ENCODE measurements at places on chromosomes 7 and 10.
A peak's percentile ranks its signal among the peaks of the same experiment; 100 is the strongest.

- no peak for DNase-seq
These were observed 58.1 kb downstream of the POLL start for GRCh38 chr10:101529725-101530553.

- DNase-seq = no peak
These were observed 11.1 kb downstream of the TRPV6 start for GRCh38 chr7:142874409-142874808.

DNA sequence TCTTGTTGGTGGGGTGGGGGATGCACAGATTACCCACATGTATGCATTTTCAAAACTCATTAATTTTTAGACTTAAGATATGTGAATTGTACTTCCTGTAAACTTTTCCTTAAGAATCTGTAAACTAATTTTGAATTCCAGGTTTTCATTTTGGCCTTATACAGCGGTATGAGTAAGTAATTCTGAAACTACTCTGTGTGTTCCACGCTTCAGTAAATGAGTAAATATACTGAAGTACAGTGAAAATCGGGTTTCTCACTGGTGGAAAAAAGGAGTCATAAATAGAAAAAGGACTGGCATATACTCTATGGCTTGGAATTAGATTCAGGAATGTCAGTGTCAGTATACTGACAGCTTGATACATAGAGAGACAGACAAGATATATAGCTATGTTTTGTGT is 72.8 kb downstream of the CTTNBP2 start:
- DNase-seq = no peak

GRCh38 chr10:89215511-89215910 is 8.4 kb upstream of the CH25H start:
- DNase-seq = peak; percentile 26

GRCh38 chr10:117668327-117669008 is 125.9 kb downstream of the EMX2 start:
- no peak for DNase-seq

- no peak for DNase-seq
These were observed 29.6 kb downstream of the COL13A1 start for GRCh38 chr10:69831231-69831855.

GRCh38 chr10:131519723-131520605 is 208.4 kb upstream of the TCERG1L start:
- no peak for DNase-seq

DNA sequence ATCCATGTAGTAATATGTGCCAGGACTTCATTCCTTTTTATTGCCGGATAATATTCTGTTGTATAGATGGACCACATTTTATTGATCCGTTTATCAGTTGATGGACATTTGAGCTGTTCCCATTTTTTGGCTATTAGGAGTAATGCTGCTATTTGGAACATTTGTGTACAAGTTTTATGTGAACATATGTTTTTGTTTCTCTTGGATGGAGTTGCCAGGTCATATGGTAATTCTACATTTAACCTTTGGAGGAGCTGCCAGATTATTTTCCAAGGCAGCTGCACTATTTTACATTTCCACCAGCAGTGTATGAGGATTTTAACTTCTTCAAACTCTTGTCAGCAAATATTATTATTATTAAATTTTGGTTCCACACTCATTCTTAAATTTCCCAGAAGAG is 59.2 kb downstream of the C10orf90 start:
- DNase-seq = no peak

DNA sequence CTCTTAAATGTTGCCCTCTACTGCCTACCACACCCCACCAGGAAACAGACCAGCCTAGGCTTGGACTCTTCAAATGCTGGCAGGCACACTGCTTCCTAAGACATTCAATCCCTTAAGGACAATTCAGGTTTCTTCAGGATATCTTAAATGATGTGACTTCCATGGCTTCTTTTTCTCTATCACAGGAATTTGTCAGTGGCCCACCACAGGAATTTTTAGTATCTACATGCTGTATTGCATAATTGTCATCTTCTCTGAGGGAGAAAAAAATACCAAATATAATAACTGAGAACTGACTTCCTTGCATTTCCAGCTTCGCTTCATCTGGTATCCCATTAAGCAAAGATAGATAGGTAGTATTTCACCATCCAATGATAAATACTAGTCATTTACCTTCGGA is 129.3 kb downstream of the WNT2 start:
- DNase-seq = peak; percentile 22

DNA sequence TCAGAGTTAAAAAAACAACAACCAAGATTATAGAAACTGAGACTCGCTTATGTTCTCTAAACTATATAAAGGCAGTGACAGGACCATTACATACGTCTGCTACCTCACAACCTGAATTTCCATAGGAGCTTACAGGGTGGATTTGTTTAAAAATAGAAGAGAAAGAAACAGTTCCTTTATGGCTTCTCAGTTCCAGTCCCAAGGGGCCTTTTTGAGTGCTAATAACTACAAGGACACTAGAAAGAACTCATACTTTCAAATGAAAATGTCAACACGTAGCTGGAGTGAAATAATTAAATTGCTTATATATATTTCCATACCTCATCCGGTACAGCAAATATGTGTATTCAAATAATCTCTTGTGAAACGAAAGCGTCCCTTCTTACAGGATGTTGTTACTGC is 19.7 kb downstream of the TSPAN12 start:
- no peak for DNase-seq

DNA sequence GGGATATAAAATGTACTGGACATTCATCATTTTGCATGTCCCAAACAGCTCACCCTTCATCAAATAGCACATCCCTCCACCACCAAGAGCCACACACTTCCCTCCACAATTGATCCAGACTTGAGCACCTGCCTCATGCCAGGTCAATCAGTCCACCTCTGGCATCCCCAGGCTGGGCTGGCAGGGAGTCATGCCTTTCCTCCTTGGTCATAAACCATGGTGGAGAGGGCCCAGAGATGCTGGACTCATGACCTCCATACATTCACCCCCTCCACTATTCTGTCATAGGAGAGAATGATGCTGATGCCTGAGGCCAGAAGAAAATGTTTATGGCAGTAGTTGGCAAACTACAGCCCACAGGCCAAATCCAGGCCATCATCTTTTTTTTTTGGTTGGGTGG is 16.1 kb upstream of the GDF10 start:
- no peak for DNase-seq

- DNase-seq = no peak
These were observed 25.6 kb upstream of the SLC25A13 start for GRCh38 chr7:96347471-96347870.

DNA sequence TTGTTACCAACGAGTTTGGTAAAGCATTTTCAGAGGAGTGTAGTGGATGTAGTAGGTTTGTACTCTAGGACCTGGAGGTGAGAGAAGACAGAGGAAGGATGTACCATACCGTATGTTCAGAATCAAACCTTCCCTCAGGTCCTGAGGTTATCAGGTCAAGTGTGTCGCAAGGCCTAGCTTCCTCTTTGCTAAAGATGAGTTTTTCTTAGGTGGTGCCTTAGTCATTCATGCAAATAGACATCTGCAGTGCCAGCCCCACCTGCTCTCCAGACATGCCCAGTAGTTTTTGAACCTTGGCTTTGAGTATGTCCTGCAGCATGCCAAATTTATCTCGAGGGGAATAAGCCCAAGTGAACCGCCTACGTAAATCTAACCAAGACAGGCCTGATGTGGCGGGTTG is 71.3 kb downstream of the HDAC9 start:
- DNase-seq = no peak

DNA sequence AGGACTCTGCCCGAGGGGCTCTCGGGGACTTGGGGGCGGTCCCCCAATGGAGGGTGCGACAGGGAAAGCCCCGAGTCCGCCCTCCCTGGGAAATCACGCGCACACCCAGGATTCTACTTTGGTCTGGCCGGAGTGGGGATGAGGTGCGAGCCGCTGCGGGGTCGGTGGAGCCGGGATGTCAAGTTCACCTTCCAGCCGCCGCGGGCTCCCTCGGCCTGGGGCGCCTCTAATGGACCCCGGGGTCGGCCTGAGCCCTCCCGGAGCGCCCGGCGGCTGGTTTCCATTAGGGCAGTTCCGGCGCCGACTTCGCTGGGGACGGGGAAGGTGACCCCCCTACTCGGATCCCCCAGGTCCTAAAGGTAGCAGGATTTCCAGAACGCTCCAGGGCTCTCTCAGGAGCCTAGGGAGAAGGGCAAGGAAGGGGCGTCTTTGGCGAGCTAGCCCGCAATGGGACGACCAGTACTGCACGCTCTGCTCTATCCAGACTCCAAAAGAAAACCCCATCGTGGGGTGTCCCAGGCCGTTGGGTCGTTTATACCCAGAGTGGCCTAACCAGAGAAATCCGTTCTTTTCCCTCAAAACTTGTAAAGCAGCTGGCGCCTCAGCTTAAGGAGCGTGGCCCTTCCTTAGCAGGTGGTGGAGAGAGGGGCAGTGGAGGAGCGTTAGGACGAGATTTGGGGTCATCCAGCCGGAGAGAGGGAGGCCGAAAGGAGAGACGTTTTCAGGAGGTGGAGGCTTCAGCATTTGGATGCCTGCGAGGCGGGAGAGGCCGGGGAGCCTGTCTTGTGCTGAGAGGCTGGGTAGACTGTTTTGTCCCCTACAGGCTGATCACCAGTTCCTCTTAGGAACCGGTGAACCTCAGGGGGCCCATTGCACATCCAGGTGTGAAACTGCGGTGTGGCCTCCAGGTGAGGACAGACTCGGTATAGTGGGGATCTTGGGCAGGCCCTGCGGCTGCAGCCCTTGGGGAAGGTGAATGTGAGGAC is 860 bp upstream of the WDR86 start:
- no peak for DNase-seq

GRCh38 chr10:88245974-88246511 is 337.1 kb downstream of the RNLS start:
- peak; percentile 62 for DNase-seq

DNA sequence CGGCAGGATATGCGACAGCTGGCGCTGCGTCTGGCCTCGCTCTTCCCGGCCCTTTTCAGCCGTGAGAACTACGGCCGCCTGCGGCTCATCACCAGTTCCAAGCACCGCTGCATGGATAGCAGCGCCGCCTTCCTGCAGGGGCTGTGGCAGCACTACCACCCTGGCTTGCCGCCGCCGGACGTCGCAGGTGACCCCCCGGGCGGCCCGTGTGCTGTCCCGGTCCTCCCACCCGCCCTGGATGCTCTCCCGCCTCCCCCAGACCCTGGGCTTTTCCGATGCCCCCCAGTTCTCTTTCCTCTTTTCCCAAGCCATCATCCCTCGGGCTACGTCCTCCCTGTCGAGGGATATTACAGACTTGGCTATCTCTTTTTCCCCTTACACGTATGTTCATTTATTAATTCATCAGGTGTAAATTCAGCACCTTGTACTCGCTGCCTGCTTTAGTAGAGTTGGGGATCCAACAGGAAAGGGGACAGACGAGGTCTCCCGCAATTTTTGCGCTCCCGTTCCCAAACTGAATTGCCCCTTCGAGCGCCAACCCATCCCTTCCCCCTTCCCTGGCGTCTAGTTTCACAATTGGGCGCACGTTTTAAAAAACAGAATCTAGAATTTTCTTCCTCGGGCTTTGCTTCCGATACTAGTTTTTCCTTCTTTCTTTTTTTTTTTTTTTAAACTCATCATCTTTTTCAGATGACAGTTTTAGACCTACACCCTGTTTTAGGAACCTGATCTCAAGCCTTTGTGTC is 846 bp downstream of the MINPP1 start:
- DNase-seq = peak; percentile 60

DNA sequence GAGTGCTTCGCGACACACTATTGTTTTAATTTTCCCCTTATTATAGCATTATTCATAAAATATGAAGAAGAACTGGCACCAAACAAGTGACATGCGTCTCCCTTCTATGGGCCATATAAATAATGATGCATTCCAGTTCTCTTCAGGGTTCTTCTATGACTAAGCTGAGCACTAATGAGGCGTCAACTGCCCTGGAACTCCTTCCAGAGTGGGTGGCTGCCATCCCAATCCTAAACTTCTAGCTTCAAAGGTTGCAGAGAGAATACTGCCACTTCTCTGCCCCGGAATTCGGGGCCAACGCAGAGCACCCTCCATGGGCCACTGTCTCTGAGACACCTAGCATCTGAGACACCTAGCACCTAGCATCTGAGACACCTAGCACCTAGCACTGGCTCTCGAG is 37.7 kb upstream of the FOXI2 start:
- no peak for DNase-seq

DNA sequence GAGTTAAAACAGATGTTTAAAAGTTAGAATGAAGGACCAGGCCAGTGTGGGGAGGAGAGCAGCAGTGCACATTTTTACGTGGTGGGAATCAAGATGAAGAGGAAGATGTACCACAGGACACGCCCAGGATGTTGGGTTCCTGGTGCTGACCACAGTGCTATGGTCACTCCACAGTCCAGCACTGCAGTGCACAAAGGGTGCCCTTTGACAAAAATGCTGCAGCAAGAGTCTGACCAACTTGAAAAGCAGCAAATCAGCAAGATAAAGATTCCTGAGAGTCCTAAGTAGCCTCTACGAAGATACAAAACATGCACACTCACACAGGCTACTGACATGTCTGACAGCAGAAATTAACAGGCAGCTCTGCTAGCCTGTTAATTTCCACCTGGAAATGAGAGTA is 107.1 kb downstream of the PIP4K2A start:
- no peak for DNase-seq
